ENCODE measurements at places on chromosomes 12 and 14. TPM values are rescaled to one million over a fixed set of nuclear protein-coding genes. Genes with fewer than 3 reads are reported as not detected.

LRFN5 gene
- total RNA-seq = not detected

- no peaks in the 10 kb centered on the region for H3K36me3 ChIP-seq
- no peak overlapping the region for H3K4me3 ChIP-seq
- H3K27ac ChIP-seq = no peak overlapping the region
- DNase-seq = no peak
Measured at GRCh38 chr14:23543403-23543802, 8.2 kb downstream of the ZFHX2 start.

SYCP3 gene
- 0.75 TPM for total RNA-seq

GRCh38 chr12:25254271-25254880 is 3.6 kb upstream of the KRAS start:
- no peak overlapping the region for H3K4me3 ChIP-seq
- no peak overlapping the region for H3K27ac ChIP-seq
- peaks cover 5% of the 10 kb centered on the region for H3K36me3 ChIP-seq
- peaks cover 23% of the 10 kb centered on the region for H3K4me1 ChIP-seq
- H3K27me3 ChIP-seq = peaks cover 8% of the 10 kb centered on the region
- DNase-seq = no peak

- DNase-seq = no peak
- H3K36me3 ChIP-seq = no peaks in the 10 kb centered on the region
- no peaks in the 10 kb centered on the region for H3K27me3 ChIP-seq
- H3K4me1 ChIP-seq = no peaks in the 10 kb centered on the region
Measured at GRCh38 chr12:23209793-23210192, 584.8 kb downstream of the ETNK1 start.

- H3K4me3 ChIP-seq = no peak overlapping the region
- peaks cover 2% of the 10 kb centered on the region for H3K27me3 ChIP-seq
- peaks cover 7% of the 10 kb centered on the region for H3K4me1 ChIP-seq
- no peak overlapping the region for H3K27ac ChIP-seq
- no peak for DNase-seq
Measured at GRCh38 chr12:42281844-42282243, 43.8 kb upstream of the YAF2 start.

DNA sequence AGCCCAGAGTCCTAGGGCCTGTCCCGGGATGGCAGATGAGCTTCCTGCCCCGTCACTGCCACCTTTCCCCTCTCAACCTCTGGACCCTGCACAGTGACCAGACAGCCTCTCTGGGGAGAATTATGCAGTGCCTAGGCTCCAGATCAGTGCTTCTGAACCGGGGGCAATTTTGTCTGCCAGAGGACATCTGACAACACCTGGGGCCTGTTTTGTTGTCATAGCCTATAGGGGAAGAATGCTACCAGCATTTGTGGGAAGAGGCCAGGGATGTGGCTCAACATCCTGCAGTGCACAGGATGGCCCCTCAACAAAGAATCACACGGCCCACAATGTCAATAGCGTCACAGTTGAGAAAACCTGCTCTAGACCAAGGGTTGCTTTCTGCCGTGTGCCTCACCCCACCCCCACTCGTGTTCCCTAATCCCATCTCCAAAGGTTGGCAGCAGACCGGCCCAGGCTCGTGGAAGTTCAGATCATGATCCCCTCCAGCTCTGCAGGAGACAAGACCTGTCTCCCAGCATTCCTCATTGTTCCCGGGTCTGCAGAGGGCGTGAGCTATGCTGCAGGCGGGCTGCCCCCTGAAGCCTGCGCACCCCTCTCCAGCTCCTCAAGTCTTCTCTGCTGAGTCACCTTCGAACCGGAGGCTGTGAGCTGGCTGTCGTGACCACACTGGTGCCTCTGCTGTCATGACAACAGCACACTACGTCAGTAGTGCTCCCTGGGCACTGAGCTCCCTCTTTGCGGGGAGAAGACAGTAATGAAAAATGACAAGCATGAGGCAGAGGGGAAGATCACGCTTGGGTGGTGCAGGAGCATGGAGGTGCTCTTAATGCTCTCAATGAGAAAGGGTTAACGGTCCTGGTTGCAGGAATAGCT is 2.0 kb upstream of the GAPDH start:
- peaks cover 36% of the 10 kb centered on the region for H3K4me1 ChIP-seq
- peaks cover 76% of the 10 kb centered on the region for H3K36me3 ChIP-seq
- H3K27me3 ChIP-seq = no peaks in the 10 kb centered on the region
- peak overlapping the region; percentile 98 for H3K27ac ChIP-seq
- H3K4me3 ChIP-seq = peak overlapping the region; percentile 90
- peak; percentile 89 for DNase-seq

GRCh38 chr12:84822525-84822924 is 90.1 kb downstream of the SLC6A15 start:
- H3K36me3 ChIP-seq = no peaks in the 10 kb centered on the region
- no peak overlapping the region for H3K4me3 ChIP-seq
- H3K27me3 ChIP-seq = no peaks in the 10 kb centered on the region
- H3K4me1 ChIP-seq = no peaks in the 10 kb centered on the region

DNA sequence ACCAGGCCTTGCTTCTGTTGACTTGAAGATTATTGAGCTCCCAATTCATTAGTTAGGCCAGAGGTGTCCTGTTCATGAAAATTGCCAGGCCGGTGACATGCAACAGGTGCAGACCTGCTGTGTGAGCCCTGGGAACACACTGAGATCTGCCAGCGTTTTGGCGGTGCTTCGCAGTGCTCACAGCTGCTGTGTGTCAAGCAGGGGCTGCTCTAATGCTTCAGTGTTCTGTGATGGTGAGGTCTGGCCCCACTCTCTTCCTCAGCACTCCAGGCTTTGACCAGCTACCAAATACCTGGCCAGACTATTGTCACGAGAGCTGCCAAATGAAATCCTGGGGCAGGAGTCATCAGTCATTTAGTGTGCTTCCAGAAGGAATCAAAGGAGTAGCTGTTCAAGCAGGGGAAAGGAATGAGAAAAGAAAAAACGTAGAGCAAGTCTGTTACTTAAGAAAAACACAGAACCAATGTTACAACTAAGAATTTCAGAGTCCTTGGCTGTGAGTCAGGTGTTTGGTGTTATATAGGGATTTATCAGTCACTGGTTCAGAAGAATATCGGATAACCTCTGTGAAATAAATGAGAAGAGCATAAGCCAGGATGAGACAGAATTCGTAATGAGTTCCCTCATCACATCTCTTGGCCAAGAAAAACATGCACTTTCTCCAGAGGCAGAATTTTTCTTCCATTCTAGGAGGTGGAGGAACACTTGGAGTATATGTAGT is 150.8 kb downstream of the FBXL14 start:
- H3K4me3 ChIP-seq = no peak overlapping the region
- no peaks in the 10 kb centered on the region for H3K27me3 ChIP-seq
- no peaks in the 10 kb centered on the region for H3K4me1 ChIP-seq
- peaks cover 4% of the 10 kb centered on the region for H3K36me3 ChIP-seq
- H3K27ac ChIP-seq = no peak overlapping the region

DNA sequence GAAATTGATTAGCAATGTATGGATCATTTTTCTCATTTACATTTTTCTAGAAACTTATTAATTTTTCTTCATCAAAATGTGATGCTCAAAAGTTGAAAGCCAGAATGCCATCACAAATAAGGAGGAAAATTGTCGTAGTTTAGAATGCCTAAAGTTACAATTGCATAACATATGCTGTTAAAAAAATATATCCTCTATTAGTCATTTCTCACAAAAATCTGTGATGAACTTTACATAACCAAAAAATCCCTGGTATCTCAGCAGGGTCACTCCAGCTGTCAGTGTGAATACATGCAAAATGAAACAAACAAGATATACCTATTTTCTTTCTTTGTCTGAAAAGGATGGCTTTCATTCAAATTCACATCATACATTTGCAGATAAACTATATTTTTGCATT is 358.9 kb downstream of the PAWR start:
- no peak overlapping the region for H3K27ac ChIP-seq
- no peak overlapping the region for H3K4me3 ChIP-seq
- H3K36me3 ChIP-seq = no peaks in the 10 kb centered on the region

GRCh38 chr12:69330475-69331473 is 17.4 kb upstream of the LYZ start:
- peak overlapping the region; percentile 82 for H3K4me3 ChIP-seq
- peak overlapping the region; percentile 99 for H3K27ac ChIP-seq
- H3K36me3 ChIP-seq = peaks cover 3% of the 10 kb centered on the region
- peak; percentile 73 for DNase-seq
- H3K4me1 ChIP-seq = peaks cover 49% of the 10 kb centered on the region
- peaks cover 4% of the 10 kb centered on the region for H3K27me3 ChIP-seq

CLEC9A gene
- total RNA-seq = not detected

NINJ2 gene
- total RNA-seq = 6.7 TPM

TDG gene
- total RNA-seq = 33.2 TPM

MUCL1 gene
- total RNA-seq = not detected

DNA sequence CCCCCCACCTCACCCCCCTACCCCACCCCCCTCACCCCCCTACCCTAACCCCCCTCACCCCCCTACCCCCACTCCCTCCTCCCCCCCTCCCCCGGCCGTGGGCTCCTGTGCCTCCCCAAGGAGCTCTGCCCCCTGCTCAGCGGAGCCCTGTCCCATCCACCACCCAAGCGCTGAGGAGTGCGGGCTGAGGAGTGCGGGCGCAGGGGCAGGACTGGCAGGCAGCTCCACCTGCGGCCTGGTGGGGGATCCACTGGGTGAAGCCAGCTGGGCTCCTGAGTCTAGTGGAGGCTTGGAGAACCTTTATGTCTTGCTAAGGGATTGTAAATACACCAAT is 2.3 kb upstream of the JPH4 start:
- DNase-seq = no peak
- peaks cover 49% of the 10 kb centered on the region for H3K27me3 ChIP-seq
- no peak overlapping the region for H3K27ac ChIP-seq
- H3K4me3 ChIP-seq = no peak overlapping the region
- peaks cover 8% of the 10 kb centered on the region for H3K4me1 ChIP-seq

NANOG gene
- not detected for total RNA-seq
